ENCODE measurements at places on chromosomes 12 and 14.

GRCh38 chr12:46360908-46361666 lies 11.5 kb downstream of the SLC38A2 start:
- DNase-seq: no peak

GRCh38 chr12:109910969-109911348 lies 10.9 kb downstream of the TCHP start:
- DNase-seq: no peak

DNA sequence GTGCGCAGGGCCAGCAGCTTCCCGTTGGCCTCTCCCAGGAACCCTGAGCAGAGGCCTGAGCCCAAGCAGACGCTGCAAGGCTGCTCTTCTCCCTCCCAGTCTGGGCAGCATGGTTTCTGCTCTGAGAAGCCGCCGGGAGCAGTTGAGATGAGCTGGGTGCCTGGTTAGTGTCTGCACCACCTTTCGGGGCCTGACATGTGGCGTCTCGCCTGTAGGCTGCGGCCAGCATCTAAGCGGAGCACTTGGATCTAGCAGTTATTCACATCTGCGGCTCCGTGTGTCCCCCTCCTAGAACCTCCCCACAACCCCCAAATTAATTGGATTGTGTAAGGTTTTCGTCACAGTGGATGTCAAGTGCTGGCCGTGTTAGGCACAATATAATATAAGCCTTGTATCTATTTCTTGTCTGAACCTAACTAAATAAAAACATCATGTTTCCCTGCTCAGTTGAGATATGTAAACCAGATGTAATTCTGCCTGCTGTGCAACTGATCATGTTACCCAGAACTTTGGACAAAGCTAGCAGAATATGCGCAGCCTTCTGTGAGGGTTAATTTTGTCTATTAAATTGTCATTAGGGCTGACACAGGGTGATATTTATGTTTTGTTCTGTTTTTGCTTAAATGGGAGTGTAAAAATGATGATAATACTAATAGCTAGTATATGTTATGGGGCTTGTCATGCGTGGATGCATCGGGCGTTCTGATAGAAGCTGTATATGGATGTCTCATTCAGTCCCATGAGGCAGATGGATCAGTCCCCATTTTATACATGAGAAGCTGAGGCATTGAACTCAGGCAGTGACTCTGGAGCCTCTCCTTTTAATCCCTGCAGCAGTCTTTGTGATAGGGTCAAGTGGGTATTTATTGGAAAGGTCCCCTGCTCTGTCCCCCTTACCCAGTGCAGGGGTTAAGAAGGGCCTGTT lies 45.8 kb downstream of the ELK3 start:
- DNase-seq: no peak

DNA sequence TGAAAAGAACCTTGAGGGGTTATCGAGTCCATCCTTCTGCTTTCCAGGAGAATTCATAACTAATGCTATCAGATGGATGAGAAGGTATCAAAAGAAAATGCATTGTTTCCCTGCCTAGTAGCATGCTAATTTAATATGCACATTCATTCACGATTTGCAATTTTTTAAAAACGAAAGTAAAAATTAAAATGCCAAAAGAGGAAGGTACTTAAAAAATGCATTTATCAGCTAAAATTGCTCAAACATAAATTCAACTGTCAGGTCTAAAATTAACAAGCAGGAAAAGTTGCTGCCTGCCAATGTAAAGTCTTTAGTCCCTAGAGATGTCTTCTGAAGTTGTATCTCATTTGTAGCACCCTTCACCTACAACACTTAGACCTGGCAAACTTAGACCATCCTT lies 7.9 kb downstream of the ATF7 start:
- no peak for DNase-seq

GRCh38 chr14:35553808-35554207 lies 19.8 kb downstream of the INSM2 start:
- no peak for DNase-seq

DNA sequence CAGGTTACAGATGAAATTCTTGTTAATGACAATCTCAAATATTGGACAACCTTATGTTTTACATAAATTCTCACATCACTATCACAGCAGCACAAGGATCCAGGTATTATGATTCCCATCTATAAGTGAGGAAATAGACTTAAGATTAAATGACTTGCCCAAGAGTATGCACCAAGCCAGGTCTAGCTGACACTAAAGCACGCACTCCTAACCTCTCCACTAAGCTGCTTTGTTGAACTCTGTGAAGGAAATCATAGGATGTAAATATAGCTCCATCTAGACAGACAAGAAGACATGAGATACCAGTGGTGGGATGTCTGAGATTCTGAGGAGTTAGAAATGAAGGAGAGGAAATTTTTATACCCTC lies 87.9 kb downstream of the PHLDA1 start:
- DNase-seq: no peak

- DNase-seq: no peak
Observed at GRCh38 chr14:21199611-21200560, 44.0 kb upstream of the OR5AU1 start.

DNA sequence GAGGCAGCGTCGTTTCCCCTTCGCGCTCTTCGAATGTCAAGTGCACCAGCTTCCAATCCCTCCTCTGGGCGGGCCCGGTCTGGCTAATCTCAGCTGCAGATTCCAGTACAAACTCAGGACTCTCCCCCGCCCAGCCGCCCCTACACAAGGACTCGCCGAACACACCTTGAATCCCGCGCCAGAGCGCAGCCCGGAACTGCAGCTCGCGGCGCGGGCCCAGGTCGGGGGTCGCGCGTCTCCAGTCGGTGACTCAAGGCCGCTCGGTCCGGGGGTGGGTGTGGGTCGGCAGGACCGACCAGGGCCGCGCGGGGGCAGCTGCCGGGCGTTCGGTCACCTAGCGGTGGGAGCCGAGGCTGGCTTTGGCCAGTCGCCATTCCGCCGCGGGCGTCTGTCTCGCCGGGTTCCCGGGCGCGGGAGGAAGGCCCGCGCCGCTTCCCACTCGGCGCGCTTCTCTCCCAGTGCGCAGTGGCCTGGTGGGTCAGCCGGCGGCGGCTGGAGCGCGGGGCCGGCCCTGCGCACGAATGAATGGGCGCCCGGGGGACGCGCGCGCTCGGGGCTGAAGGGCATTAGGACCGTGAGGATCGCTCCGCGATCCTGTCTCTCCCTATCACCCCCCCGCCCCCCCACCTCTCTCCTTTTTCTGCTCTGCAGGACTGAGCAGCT lies at the start of gene GALNT16:
Gene GALNT16 (plus strand): TSS at position 632 of the 663 bp plus-strand sequence. CDS start 133 bp downstream, outside the sequence.
- DNase-seq: no peak

DNA sequence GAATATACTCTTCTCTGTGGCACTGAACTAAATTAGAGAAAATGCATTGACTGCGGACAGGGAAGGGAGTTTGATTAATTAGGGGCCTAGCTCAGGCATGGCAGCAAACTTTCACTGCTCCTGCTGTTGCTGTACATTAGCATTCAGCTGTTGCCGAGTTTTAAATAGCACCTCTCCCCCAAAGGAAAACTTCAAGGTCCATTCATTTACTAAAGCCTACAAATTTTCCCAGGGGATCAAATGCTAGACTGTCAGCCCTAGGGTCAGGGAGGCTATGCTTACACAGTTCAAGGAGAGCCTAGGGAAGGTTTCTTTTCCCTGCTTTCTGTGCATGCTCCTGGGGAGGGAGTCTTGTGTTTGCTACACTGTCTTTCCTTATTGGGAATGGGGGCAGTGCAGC lies 60.0 kb upstream of the GZMB start:
- DNase-seq: no peak

GRCh38 chr12:103848143-103848542 lies 7.1 kb upstream of the NT5DC3 start:
- no peak for DNase-seq

DNA sequence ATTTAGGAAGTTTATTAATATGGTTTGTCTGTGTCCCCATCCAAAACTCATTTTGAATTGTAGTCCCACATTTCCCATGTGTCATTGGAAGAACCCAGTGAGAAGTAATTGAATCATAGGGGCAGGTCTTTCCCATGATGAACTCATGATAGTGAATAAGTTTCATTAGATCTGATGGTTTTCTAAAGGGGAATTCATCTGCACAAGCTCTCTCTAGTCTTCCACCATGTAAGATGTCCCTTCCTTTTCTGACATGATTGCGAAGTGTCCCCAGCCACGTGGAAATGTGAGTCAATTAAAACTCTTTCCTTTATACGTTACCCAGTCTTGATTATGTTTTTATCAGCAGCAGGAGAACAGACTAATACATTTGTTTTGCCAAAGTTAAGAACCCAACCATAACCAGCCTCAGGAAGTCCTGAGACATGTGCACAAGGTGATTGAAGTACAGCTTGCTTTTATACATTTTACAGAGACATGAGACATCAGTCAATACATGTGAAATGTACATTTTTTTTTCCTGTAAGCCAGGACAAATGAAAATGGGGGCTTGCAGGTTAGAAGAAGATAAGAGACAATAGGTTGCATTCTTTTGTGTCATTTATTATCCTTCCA lies 1136.7 kb downstream of the TMEM121 start:
- no peak for DNase-seq

DNA sequence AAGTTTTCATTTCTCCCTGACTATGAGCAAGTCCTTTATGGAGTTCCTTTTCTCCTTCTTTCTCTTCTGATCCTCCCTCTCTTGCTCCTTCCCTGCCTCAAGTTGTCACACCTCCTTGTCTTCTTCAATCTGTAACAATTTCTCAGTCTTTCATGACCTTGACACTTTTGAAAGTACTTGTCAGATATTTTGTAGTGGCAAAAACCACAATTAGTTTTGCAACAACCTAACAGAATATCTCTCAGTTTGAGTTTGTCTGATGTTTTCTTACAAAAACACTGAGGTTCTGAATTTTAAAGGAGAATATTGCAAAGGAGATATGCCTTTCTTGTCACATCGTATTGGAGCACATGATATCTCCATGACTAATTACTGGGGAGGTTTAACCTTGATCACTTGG lies 4.1 kb upstream of the CRADD start:
- DNase-seq: no peak

GRCh38 chr12:92492291-92492690 lies 210.5 kb upstream of the PLEKHG7 start:
- no peak for DNase-seq

DNA sequence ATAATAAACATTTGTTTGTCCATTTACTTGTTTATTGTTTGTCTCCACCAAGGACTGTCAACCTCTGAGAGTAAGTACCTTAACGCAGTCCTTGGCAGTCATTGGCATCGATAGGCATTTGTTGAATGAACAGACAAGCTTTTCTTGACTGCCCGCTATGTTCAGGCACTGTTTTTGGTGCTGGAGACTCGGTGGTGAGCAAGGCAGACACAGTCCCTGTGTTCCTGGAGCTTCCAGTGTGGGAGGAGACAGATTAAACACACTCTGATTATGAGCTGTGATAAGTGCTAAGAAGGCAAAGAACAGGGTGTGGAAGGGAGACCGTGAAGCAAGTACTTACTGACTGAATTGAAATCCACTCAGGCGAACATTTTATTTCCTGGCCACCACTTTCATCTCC lies 1.2 kb downstream of the ATP6V0A2 start:
- no peak for DNase-seq

GRCh38 chr12:132496710-132497109 lies 6.8 kb downstream of the FBRSL1 start:
- no peak for DNase-seq

GRCh38 chr14:51789596-51789995 lies 70.8 kb upstream of the GNG2 start:
- no peak for DNase-seq

- no peak for DNase-seq
Observed at GRCh38 chr12:1185460-1186182, 194.6 kb downstream of the ERC1 start.

DNA sequence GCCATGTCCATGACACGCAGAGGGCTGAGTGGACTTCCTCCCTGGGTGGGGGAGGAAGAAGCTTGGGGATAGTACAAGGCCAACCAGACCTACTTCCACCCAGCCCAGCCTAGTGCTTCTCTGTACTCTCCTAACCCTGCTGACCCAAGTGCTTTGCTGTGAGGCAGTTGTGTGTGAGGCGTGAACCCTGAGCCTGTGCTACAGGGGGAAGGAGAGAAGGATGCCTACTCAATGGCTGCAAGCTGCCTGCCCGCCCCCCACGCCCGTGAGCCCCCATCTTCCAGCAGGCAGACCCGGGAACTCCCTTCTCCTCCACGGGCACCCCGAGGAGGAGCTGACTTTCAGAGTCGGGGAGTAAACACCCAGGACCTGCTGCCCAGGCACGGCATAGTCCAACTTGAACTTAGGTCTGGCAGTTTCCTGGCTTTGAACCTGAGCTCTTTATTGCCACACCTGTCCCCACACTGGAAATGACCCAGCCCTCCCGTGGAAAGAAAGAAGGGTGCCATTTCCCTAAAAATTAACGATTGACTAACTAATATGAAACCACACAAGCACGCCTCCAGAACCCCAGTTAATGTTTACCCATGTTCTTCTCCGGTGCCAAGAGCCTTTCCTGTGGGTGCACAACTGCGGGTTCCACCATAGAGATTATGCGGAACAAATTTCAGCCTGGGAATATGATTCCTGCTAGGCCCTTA lies 10.8 kb downstream of the ALDH2 start:
- no peak for DNase-seq

DNA sequence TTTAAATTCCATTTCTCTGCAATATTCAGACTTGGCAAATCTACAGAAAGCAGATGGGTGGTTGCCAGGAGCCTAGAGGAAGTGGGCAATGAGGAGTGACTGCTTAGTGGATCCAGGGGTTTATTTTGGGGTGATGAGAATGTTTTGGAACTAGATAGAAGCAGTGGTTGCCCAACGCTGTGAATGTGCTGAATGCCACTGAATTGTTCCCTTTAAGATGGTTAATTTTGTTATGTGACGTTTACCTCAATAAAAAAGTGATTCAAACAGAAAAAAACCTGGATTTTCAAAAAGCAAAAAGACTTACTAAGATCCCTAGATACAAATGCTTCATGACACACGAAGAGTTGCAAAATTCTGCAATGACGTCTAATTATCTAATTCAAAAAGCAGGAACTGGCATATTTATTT lies 34.2 kb downstream of the DAO start:
- DNase-seq: no peak

- DNase-seq: no peak
Observed at GRCh38 chr14:94025720-94026119, 420 bp upstream of the OTUB2 start.

DNA sequence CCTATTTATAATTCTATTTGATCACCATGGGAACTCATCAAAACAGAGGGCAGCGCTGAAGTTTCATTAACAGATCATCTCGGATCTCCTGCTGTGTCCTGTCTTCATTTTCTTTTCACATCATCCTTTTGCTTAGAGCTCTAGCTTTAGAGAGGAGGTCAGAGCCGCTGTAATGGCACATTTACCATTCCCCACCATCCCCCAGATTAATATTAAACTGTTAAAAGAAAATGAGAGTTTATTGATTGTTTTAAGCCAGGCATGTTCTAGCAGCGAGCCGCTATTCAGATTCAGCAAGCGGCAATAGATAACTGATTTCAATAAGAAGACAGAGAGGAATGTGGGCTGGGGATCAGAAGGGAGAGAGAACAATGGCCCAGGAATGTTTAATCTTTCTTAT lies 308.8 kb downstream of the EGLN3 start:
- DNase-seq: no peak

- DNase-seq: no peak
Observed at GRCh38 chr12:85281636-85282312, 1.8 kb downstream of the ALX1 start.

- DNase-seq: no peak
Observed at GRCh38 chr12:45591635-45592034, 137.9 kb upstream of the ARID2 start.

- no peak for DNase-seq
Observed at GRCh38 chr14:83290447-83290846, 1756.8 kb upstream of the SEL1L start.

- no peak for DNase-seq
Observed at GRCh38 chr12:132012919-132013568, 63.3 kb downstream of the EP400 start.
